Activated gamma-delta T cell treated with Interleukin-2 at 50 U/mL for 16 hours (primary cell): ENCODE measurements at places on chromosomes 4 and X.

- DNase-seq = no peak
Observed at GRCh38 chr4:154427149-154427548, 64.5 kb downstream of the DCHS2 start.

- no peak for DNase-seq
Observed at GRCh38 chrX:29699239-29699638, 516.1 kb upstream of the MAGEB2 start.

DNA sequence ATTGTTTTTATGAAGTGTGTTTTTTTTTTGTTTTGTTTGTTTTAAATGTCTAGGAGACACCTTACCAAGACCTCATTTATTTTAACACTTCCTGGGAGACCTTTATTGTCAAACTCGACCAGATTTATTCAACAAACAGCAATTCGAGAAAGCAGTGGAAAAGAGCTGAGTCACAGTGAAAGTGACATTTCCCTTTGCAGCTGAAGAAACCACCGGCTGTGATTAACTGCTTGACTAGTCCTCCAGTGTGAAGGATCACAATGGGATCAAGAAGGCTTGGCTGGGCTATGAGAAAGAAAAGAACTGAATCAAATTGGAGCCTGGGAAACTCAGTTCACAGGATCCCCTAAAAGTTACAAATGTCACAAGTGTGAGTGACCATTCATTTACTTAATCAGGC, 11.9 kb upstream of the ADH7 start:
- DNase-seq = no peak

DNA sequence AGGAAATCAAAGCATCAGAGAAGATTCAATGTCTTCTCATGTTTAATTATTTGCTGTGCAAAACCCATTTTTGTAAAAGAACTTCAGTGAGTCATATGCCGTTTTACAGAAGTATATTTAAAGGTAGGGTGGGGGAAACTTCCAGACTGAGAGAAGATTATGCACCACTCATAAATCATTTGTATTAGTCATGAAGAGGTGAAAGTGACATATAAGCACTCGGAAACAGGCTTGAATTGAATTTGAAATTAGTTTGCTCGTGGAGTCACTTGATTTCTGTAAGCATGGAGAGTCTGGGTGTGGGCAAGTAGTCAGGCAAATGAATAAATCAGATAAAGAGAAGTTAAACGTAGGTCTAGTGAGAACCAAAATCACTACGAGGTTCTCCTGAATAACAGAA, 335.1 kb downstream of the ANK2 start:
- DNase-seq = no peak

DNA sequence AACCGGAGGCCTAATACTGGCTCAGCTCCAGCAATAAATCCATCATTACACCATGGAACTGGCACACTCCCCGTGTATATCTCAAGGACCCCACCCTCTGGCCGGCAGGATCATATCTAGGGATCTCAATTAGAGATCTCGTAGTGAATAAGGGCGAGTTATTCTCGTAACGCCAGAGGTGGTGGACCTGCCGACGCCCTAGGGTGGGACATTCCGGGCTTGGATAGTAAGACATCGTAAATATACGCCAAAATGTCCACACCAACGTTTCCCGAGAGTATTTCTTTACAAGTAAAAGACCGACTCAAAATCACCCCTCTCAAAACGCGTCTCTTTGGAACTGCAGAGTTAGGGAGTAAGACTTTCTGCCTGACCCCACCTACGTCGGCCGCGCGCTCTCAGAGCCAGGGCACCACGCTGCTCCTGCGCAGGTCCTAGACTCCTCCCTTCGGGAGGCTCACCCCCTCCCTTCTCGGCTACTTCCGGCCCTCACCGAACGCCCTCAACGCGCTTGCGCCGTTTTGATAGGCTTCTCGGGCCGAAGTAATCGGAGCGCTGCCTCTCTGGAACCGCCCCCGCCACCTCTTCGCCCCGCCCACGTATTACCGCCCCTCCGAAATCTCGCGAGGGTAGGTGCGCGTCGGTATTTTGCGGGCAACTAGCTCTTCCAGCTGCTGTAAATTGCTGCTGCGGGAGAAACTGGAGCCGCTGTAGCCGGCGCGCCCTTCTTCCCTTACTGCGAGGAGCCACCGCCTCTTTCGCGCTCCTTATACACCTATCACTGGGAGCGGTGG, at the start of gene WDR44:
Gene WDR44 (plus strand): TSS at position 643 of the 794 bp plus-strand sequence. CDS start 398 bp downstream, outside the sequence.
- DNase-seq = peak; percentile 88

- no peak for DNase-seq
Observed at GRCh38 chr4:185456131-185456530, 15.4 kb downstream of the CCDC110 start.

GRCh38 chrX:24276015-24276414, 37.9 kb downstream of the SUPT20HL2 start:
- no peak for DNase-seq

DNA sequence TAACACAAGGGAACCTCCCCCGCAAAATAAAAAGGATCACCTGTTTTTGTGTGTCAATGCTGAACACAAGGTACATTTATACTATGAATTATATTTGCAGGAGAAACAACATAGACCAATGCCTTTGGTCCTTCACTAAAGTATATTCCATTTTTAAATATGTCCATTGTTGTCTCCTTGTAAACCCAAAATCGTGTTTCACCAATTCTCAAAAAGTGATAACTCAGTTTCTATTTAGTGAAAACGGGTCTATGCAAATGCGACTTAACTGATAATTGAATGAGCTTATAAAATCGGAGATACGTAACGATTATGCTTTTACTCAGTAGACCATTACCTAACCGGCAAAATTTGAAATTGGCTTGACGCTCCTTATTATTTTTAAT, 2.1 kb downstream of the BRWD3 start:
- no peak for DNase-seq

GRCh38 chrX:137052643-137053235, 18.9 kb upstream of the GPR101 start:
- no peak for DNase-seq

DNA sequence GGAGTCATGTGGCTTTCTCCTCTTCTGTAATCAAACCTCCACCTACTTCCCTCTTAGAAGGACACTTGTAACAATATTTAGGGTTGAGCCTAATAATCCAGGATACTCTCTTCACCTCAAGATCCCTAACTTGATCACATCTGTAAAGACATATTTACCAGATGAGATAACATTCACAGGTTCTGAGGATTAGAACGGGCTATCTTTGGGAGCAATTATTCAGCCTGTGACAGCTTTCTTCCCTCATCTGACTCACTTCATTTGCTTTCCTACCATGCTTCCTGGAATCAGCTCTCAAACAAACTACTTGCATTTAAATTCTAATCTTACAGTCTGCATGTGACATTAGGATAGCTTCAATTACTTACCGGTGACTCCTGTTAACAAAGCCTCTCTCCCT, 133.5 kb upstream of the NDST3 start:
- no peak for DNase-seq

- no peak for DNase-seq
Observed at GRCh38 chr4:114200026-114200425, 220.6 kb upstream of the ARSJ start.
